Stimulated activated CD4-positive, alpha-beta T cell treated with anti-CD3 and anti-CD28 coated beads, Interleukin-4, amount 100 ng/mL, for 4 hours (primary cell): ENCODE measurements at places on chromosomes 6 and 20.

DNA sequence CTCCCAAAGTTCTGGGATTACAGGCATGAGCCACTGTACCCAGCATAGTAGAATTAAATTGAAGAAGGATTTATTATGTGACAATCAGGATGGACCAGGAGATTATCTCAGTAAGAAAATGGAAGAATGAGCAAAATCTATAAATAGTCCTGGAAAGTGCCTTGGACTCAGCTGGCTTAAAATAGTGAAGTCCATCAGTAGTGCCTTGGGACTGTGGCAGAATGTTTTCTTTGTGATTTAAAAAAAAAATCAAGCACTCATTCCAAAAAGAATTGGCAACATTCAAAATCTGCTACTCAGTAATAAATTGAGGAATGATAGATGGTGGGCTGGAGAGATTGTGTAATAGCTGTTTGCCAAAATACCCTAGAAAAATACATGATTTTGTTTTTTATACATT, 37.0 kb upstream of the MAS1 start:
- no peak for DNase-seq

GRCh38 chr6:159760602-159761057, 1.2 kb upstream of the ACAT2 start:
- no peak for DNase-seq

DNA sequence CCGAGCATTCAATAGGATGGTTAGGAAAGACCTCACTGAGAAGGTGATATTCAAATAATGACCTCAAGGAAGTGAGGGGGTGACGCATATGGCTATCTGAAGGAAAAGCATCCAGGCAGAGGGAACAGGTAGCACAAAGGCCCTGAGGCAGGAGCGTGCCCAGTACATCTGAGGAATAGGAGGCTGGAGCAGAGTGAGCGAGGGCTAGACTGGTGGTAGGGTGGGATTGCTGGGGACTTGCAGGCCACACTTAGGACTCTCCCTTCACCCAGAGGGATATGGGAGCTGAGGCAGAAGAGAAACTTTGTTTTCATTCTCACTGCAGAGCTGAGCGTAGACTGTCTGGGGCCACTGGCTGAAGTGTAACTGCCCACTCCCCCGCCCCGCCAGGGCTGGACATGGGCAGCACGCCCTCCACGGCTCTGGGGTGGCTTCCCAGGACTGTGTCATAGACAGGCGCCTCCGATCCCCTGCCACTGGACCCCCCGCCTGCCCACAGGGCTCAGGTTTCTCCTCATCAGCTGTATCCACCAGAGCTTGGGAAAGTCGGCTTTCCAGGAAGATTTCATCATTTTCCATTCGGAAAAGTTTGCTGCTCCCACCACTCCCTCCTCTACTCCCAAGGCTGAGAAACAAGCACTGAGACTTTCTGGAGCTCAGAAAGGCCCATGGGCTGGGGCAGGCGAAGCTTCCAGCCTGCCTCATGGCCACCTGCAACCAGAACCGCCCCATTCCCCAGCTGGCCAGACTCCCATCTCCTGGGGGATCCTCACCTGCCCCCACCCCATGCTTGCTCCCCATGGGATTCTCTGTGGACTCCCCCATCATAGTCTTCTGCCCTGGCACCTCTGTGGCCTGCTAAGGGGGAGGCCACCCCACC, 142.6 kb downstream of the MRPL14 start:
- DNase-seq = no peak

DNA sequence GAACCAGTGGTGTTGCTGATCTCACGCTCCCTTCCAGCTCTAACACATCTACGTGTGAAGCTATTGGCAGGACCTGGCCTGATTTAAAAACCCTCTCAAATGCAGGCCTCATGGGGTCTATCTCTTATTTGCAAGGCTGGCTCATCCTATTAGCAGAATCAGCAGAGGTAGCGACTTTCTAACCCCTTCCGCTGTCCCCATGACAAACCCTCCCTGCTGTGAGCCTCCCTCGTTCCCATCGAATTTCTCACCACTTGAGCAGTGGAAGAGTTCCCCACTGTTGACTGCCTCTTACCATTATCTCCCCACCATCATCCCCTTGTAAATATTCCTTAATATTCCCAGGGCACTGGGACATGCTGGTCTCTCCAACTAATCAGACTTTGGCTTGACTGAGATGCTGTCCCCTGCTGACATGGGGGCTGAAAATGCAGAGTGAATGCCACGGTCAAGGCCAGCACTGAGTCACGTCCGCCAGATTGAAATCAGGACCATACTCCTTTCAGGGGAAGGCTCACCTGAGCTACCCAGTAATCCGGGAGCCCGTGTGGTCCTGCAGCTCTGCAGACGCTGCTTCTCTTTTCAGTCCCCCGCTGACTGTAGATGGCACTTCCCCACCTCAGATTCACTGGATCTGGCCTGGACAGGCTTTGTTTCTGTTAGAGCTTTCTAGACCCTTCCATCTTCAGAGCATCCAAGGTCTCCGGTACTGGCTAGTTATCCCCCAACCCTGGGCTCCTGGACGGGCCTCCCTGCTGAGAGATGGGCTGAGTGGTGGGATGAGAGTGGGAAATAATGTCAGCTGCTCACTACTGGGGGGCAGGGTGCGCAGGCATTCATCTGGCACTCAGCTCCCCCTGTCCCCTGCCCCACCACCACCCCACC, 23.1 kb downstream of the AAR2 start:
- DNase-seq = no peak

DNA sequence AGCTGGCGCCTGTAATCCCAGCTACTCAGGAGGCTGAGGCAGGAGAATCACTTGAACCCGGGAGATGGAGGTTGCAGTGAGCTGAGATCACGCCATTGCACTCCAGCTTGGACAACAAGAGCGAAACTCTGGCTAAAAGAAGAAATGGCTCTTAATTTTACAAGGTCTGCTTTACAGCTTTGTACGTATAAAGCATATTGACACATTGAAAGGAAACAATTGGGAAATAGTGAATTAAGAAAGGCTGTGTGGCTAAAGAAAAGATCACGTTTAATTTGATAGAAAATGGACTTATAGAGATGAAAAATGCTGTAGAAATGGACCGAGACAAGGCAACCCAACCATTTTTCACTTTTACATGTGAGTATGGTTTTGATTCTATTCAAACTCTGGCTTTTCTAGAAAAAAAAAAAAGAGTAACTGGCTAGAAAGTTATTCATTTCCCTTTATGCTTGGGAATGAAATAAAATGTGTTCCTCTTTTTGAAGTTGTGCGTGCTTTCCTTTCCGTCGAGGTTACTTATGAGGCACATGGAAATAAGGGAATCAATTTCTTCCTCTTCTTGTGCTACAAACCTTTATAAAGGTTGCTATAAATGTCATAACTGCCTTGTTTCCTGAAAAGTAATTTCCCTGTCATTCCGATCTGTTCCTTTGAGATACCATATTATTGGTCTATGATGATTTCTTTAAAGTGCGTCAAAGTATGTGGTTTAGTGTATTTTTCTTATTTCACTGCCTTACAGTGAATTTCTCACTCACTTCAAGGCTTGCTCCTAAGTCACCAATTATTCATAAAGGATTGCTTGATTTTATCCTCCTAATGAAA, 29.4 kb downstream of the PFDN4 start:
- no peak for DNase-seq

DNA sequence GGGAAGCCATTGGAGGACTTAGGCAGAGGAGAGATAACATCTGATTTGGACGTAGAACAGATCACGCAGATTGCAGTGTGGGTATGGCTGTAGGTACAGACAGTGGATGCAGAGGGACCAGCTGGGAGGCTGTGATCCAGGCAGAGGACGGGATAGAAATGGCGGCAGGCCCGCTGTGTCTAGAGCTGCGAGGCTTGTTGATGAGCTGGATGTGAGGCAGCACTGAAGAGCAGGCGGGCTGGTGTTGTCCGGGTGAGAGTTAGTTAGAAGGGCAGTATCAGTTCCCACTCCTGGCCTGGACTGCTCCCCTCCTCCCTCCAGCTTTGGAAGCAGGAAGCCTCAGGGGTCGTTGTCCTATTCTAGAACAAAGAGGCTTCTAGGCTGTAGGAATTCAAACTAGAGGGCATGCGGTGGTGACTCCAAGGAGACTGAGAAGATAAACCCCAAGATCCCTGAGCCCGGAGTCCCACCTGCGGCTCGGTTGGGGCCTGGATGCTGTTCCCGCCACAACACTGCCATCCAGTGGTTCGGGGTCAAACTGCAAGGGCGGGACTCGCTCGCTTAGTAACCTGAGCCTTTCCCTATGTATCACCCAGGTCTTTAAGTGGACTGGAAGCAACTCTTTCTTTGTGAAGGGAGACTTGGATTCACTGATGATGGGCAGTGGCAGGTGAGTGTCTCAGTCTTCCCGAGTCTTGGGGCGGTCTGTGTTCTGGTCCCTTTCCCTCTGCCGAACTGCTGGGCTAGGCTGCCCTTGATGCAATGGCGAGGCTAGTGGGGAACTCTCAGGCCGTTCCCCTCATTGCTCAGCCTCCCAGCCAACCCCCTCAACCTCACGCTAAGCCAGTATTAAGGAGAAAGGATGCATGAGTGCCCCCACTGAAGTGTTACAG, 11.2 kb downstream of the TLDC2 start:
- DNase-seq = peak; percentile 70

- DNase-seq = no peak
These were observed 11.5 kb upstream of the PROKR2 start for GRCh38 chr20:5328268-5328667.

DNA sequence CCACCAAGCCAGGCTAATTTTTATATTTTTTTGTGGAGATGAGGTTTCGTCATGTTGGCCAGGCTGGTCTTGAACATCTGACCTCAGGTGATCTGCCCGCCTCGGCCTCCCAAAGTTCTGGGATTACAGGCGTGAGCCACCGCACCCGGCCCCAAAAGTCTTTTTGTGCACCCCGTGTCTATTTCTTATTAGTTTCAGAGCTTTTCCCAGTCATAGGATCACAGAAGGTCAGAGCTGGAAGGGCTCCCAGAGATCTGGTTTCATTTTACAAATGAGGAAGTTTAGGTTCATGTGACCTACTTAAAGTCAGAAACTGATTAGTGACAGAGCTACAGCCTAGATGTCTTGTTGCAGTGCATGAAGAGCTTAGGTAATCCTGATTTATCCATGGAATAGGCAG, 1.6 kb upstream of the OGFRL1 start:
- no peak for DNase-seq

- DNase-seq = no peak
These were observed 83.0 kb downstream of the ZHX3 start for GRCh38 chr20:41234546-41234945.

DNA sequence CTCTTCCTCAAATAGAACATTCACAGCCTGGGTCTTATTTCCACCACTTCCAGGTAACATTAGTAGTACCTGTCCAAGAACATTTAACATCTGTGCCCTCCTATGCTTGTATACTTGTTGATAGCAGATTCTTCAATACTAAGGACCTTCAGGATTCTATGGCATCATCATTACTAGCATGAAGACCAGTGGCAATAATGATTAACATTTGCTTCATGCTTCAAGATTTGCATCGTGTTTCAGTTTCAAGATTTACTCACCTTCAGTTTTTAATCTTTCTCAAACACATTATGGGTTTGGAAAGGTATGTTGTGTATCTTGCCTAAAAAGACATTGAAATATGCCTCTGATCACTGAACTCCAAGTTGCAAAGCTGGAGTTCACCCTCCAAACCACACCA, 412.8 kb upstream of the NRSN1 start:
- no peak for DNase-seq

DNA sequence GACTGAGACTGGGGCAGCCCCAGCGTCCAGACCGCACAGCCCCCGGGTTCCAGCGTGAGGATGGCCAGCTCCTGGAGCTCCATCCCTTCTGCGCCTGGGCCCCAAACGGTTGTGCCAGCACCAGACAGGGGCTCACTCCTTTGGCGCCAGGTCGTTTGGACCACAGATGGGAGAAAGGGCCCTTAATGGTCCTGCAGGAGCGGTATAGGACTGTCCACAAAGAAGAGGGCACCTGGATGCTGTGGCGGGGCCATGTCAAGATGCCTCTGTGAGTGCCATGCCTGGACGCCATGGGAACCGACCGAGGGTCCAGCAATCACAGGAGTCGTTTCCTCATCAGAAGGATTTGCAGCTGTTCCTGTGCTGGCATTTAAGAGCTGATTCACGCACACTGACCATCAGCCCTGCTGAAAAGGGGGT, 82.7 kb downstream of the DLL1 start:
- no peak for DNase-seq

DNA sequence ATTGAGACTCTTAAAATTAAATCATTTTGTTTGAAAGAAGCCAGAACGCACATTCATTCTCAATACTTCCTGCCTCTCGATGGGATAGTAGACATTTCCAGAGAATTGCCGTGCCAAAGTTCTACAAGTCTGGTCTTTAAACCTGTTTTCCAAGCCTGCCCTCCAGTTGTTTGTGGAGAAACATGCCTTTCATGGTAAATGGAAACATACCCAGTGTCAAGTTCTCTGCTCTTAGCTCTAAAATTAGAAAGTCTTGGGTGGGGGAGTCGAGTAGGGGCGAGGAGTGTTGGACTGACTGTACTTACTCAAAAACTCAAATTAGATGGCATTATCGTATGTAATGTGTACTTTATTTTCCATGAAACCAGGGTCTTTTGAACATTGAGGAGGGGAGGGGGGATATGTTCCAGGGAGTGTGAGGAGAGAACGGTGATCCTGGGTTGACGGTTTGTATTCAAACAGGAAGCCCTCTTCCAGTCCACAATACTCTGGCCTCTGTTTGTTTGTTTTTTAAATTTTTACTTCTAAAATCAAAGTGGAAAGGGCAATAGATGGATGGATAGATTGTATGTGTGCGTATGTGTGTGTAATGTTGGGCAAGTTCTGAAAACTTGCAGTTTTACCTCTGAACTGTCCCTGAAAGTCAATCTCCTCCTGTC, 106.8 kb upstream of the ARMC2 start:
- no peak for DNase-seq

- no peak for DNase-seq
These were observed 76.0 kb downstream of the ANKRD6 start for GRCh38 chr6:89508755-89509563.

- DNase-seq = no peak
These were observed 857 bp downstream of the TAP2 start for GRCh38 chr6:32837651-32838113.

DNA sequence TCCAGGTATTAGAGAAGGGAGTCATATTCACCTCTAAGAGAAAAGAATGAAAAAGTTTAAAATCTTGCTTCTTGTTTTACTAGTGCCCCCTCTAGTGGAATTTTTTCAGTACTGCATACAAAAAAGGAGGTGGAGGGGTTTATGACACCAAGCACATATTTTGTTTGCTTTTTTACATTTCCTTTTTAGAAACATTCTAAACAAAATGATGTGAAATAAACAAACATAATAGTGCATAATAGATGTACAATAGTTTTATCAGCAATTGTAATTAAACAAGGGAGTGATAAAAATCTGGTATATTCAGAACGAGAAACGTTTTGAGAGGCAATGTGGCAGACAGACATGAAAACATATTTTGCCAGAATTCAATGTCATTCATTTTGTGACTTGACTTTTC, 111.0 kb upstream of the TFAP2D start:
- DNase-seq = no peak

DNA sequence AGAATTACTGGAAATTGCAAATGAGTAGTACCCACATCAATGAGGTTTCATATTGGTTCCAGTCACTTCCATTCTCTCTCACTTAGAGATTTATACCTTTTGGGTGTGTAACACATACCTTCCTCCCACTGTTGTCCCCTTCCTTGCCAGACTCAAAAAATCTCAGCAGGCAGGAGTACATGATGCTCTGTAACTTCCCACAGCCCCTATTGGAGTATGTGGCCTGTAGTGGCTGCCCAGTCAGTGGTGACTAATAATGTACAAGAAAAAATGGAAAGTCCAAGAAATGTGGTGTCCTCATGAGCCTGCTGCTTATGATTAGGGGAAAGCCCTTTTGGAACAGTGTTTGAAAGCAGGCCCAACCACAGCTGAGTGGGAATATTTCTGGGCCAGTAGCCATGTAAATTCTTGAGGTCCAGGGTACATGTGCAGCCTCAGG, 312.0 kb downstream of the ZFAND3 start:
- DNase-seq = no peak
